Activated CD8-positive, alpha-beta memory T cell treated with anti-CD3 and anti-CD28 coated beads, Interleukin-2, amount 10 ng/mL, durations not matched to agents 7 days and 5 days (primary cell): ENCODE measurements at places on chromosomes 6 and 20. TPM values are rescaled to one million over a fixed set of nuclear protein-coding genes. Genes with fewer than 3 reads are reported as not detected.

DNA sequence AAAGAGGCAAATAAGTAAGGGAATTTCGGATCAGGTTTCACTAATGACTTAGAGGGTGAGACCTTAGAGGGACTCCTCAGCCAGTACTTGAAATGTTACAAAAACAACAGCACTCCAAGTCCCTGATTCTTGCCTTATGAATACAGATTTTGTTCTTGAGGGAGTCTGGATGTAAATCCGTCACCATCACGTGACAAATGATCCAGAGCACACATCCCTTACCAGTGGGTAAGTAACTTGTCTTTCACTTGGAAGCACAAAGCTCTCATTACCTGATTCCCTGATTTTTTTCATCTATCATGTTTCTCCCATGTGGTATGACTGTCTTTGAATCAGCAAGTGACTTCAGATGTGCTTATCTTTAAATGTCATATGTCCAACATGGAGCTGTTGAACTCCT, 595.3 kb upstream of the POU3F2 start:
- DNase-seq, result no peak

GRCh38 chr6:36052097-36052496, 24.5 kb downstream of the MAPK14 start:
- DNase-seq, result no peak

DNA sequence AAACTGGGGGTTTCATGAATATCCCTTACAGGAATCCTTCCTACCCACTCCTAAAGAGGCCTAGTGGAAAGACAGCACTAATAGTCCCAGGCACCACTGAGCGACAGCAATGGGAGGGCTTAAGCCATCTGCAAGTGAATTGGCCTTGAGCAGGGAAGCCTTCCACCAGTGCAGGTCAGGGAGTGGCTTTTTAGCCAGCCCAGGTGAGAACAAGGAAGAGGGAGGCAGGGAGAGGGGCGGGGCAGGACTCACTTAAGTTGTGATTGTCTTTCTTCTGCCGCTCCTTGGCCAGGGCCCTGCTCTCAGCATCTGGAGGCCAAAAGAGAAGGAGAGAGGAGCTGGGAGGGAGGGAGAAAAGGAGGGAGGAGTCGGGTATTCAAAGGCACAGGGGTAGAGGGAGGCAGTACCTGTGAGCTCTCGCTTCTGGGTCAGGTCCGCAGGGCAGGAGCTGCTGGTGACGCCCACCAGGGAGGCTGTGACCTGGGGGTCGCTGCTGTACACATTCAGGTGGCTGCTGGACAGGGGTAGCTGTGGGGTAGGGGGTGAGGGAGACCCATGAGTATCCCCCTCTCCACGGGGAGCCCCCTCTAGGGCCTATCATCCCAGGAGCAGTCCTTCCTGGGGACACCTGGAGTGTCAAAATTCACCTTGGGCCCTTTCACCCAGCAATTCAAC, 47.8 kb downstream of the TFEB start:
- no peak for DNase-seq

- DNase-seq, result no peak
These were observed 73.9 kb downstream of the JPH2 start for GRCh38 chr20:44112889-44113617.

GRCh38 chr6:20098267-20098876, 113.9 kb downstream of the MBOAT1 start:
- DNase-seq, result no peak

- no peak for DNase-seq
These were observed 3.5 kb downstream of the NUP153 start for GRCh38 chr6:17703256-17703694.

- DNase-seq, result peak; percentile 71
These were observed 44.9 kb upstream of the SUPT3H start for GRCh38 chr6:45422503-45423110.

DNA sequence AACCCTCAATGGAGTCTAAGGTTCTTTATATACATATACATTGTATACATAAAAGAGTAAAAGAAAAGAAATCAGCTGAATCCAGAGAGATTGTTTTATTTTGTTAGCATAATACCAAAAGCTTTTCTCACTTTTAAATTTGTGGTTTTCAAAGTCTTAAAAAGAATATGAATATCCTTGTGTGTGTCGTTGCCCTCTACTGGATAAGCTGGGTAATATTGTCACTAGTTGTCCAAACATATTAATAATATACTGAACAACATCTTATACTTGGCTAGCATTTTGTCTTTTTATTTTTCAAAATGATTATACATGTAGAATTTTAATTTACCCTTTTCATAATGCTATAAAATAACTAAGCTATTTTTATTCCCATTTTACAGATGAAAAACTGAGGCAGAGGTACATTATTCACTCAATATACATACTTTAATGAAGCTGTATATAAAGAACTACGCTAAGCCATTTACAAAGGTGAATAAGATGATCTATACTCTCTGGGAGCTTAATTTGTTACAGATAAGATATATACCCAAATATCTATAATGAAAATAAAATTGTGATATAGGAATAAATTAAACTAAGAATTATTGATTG, 531.7 kb downstream of the TFAP2B start:
- DNase-seq, result no peak

DNA sequence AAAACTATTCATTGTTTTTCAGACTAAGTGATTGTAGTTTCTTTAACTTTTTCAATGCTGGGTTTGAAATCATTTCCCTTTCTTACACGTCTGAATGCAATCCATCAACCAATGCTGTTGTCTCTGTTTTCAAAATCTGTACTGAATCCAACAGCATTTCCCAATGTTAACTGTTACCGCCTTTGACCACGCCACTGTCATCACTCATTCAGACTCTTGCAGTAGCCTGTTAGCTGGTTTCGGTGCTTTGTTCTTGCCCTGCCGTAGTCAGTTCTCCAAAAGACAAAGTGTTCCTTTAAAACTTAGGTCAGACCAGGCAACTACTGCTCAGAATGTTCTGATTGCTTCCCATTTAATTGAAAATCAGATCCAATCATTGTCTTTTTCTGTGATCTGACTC, 131.3 kb downstream of the PLCB4 start:
- DNase-seq, result no peak

DNA sequence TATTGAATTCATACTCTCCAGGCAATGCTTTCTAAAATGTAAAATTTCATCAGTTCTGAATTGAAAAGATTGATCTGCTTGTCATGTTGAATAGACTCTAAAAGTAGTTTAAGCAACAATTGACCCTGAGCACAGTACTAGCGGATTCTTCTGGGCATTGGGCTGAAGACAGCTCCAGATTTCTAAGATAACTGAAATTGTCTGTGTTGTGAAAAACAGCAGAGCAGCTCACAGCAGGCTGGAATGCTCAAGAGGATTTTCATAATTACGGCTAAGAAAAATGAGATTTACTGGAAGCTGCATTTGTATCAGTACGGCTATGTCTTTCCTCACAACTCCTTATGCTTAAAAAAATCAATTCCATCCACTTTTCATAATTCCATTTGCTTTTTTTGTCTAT, 373.7 kb downstream of the HACE1 start:
- DNase-seq, result no peak

DNA sequence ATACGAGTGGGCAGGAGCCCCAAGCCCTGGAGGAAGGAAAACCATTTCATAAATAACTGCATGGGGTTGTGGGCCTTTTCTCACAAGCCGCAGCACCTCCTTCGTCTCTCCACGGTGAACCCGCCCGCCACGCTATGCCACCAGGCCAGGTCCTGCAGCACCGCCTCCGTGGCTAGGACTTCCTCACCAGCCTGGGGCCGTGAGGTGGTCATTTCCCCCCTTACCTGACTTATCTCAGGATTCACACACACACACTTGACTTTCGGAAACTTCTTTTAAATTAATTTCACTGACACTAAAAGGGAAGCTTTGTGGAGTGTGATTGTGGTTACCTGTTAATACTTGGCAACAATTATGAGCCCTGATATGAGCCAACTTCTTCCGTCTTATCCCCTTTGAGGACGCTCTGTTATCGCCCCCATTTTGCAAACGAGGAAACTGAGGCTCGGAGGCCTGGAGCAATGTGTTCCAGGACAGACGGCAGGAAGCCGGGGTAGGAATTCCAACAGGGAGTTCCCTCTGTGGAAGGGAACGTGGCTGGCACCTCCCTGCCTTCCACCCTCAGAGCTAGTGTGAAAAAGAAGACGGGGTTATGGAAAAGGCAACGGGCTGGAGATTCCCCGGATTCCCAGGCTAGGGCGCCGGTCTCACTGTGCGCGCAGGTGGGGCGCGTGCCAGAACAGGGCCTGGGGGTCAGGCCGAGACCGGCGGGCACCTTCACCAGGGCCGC, 817 bp upstream of the SLCO4A1 start:
- no peak for DNase-seq

GRCh38 chr6:144434308-144434990, 149.3 kb downstream of the UTRN start:
- no peak for DNase-seq

- no peak for DNase-seq
These were observed 77.9 kb upstream of the CDH4 start for GRCh38 chr20:61173961-61174725.

DNA sequence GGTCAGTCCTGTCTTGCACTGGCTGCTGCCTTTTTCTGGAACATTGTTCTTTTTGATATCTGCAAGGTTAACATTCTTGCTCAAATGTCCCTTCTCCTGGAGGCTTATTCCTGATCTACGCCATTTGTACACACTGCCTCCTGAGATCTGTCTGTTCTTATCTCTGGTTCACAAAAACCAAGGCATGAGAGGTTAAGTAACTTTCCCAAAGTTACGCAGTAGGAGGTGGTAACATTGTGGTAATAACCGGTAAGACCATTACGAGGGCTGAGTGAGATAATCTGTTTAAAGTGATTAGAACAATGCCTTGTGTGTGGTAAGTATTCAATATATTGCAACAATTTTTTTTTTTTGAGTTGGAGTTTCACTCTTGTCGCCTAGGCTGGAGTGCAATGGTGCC, 132.1 kb downstream of the FNDC1 start:
- DNase-seq, result no peak

DNA sequence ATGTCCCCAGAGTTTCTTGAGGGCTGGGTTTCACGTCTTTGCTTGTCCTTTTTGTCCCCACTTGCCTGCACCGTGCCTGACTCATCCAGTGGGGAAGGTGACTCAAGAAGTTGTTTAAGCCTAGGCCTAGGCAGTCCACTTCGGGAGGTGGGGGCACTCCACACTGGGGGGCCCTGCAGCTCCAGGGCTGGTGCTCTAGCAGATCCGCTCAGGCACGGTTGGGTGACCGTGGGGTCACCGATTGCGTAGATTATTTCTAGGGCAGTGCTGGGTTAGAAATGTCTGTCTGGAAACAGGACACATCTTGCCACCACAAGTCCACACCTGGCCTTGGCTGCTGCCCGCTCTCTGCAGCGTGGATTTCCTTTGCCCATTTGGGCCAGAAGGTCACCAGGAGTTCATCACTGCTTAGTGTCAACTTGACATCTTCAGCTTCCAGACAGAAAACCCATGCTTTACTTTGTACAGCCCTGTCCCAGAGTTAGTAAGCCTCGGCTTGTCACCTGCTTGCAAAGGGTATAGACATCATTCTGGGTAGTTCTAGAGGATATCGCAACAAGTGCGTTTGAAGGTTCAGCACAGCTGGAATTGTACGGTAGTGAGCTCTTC, 13.6 kb upstream of the C20orf144 start:
- no peak for DNase-seq

DNA sequence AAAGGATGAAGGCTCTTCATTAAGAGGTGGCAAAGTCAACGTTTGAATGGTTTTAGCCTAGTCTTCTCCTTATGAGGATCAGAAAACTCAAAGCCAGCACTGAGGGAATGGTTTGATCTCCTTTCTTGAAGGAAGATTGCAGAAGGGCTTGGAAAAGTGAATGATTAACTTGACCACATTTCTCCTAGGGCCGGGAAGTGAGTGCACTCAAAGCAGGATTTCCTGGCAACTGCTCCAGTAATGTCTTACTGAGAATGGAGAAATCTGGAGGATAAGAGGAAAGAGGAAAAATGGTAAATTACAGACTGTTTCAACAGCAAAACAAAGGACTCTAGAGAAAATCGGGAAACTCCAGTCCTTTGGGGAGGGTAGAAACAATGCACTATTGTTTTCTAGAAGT, 189.0 kb upstream of the FOXA2 start:
- no peak for DNase-seq

- no peak for DNase-seq
These were observed 987.5 kb downstream of the HACE1 start for GRCh38 chr6:103872233-103872632.

DNA sequence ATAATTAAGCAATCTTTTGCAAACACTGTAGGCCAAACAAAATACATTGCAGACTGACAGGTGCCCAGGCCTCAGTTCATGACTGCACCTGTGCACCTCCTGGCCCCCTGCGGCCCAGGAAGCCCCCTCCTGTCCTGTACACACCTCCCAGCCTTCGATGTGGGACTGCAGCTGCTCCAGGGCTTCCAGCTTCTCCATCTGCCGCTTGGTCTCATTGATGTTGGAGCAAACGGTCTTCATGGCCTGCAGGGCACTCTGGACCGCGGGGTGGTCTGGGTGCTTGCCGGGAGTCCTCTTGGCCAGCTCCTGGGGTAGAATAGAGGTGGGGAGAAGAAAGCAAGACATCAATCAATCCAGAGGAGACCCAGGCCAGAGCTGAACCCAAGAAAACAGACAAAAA, 119.7 kb downstream of the PREX1 start:
- DNase-seq, result no peak

- no peak for DNase-seq
These were observed 143.3 kb downstream of the NFATC2 start for GRCh38 chr20:51399006-51399890.

GRCh38 chr6:44966449-44967092, 361.6 kb upstream of the RUNX2 start:
- DNase-seq, result no peak

The EPHA7 gene
- total RNA-seq, result not detected

The ALDH8A1 gene
- total RNA-seq, result 0.84 TPM

The MYL9 gene
- 0.96 TPM for total RNA-seq

The TRIM40 gene
- total RNA-seq, result not detected
